ENCODE measurements at places on chromosomes 11 and 22.

- DNase-seq, result no peak
These were observed 6.7 kb downstream of the KCNJ5 start for GRCh38 chr11:128897826-128898225.

- DNase-seq, result no peak
These were observed 7.2 kb downstream of the POLD4 start for GRCh38 chr11:67345920-67346819.

- DNase-seq, result no peak
These were observed 20.6 kb downstream of the EHF start for GRCh38 chr11:34641456-34641855.

- DNase-seq, result no peak
These were observed 76.2 kb downstream of the GALNT18 start for GRCh38 chr11:11545285-11546275.

All from GM04503 (cell line).